ENCODE measurements at places on chromosomes 16 and 17.

GRCh38 chr16:75495076-75495674 is at the start of gene CHST6:
Gene CHST6, minus strand, starts transcription at chr16:75495441. Its CDS starts 15,613 bp downstream, at chr16:75479828.
- no peak for DNase-seq

DNA sequence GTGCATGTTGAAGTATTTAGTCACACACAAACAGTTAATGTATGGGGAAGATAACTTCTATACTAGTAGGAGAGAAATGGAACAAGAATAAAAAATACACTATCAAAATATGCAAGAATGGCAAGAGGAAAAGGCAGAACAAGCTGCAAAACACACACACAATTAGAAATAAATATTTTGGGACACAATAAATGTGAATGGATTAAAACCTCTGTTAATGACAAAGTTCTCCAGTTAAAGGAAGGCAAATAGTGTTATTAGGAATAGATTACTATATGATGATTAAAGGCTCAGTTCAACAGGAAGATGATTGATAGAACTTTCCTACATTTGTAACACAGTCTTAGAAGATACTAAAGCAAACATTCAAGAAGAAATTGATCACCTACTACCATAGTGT is 106.3 kb upstream of the ZNF750 start:
- DNase-seq = no peak

DNA sequence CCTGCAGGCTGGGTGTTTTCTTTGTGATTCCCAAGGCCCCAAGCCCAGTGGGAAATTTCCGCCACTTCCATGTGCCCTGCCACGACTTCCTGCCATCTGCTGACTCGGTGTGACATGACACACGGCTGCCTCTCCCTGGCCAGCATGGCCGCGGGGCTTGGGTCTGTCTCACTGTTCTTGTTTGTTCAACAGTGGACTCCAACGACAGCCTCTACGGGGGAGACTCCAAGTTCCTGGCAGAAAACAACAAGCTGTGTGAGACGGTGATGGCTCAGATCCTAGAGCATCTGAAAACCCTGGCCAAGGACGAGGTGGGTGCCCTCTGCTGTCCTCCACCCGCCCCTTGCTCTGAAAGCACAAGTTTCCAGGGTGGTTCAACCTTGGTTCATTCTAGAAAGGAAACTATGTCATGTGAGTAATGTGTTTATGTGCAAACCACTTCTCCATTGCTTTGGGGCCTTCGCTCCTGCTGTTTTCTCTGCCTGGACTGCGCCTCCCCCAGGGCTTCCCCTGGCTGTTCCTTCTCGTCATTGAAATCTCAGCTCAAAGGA is 26.8 kb downstream of the KNOP1 start:
- DNase-seq = no peak

GRCh38 chr17:81603846-81604610 is 32.9 kb downstream of the NPLOC4 start:
- DNase-seq = no peak

DNA sequence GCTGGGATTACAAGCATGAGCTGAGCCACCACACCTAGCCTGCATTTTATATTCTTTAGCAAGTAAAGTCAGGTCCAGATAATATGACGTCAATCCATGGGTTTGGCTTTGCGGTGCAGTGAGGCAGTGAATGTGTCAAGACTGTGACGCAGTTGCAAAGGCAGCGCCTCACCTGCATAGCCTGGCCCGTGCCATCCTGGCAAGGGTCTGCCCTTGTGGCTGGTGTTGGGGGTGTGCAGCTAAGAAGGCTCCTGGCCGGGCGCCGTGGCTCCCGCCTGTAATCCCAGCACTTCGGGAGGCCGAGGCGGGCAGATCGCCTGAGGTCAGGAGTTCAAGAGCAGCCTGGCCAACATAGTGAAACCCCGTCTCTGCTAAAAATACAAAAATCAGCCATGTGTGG is 7.0 kb downstream of the PDF start:
- DNase-seq = no peak

DNA sequence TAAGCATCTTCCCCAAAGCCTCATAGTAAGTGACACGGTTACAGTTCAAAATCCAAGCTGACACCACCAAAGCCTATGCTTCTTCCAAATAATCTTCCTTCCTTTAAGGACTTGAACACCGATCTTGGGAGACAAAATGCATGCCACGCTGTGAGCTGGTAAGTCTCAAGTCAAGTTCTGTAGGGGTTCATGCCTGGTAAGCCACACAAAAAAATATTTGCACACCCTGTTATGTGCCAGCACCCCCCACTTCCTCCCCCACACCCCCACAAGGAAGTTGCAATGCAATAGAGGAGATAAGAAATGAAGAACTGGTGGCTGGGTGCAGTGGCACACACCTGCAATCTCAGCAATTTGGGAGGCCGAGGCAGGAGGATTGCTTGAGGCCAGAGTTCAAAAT is 5.6 kb downstream of the NOG start:
- no peak for DNase-seq

DNA sequence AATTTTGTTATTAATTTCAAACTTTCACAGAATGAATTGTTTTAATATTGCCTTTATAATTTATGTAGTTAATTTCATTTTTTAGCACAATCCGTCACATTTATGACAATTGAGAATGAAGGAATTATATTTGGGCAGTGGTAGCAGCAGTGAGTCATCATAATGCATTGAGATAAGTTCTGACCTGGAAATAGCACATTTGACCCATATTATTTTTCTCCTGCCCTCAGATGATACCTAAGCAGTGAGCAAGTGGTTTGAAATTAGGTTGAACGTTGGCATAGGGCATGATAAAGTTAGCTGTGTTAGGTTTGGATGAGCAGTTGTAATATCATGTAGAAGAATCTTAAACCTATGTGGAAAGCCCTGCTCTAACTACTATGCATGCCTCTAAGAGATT is 1431.3 kb upstream of the CDH8 start:
- no peak for DNase-seq

GRCh38 chr16:64858076-64858475 is 263.8 kb downstream of the CDH11 start:
- DNase-seq = no peak

GRCh38 chr17:63095879-63096278 is 129.8 kb downstream of the TANC2 start:
- DNase-seq = no peak

- DNase-seq = no peak
Observed at GRCh38 chr17:43614561-43614960, 47.2 kb downstream of the MEOX1 start.

DNA sequence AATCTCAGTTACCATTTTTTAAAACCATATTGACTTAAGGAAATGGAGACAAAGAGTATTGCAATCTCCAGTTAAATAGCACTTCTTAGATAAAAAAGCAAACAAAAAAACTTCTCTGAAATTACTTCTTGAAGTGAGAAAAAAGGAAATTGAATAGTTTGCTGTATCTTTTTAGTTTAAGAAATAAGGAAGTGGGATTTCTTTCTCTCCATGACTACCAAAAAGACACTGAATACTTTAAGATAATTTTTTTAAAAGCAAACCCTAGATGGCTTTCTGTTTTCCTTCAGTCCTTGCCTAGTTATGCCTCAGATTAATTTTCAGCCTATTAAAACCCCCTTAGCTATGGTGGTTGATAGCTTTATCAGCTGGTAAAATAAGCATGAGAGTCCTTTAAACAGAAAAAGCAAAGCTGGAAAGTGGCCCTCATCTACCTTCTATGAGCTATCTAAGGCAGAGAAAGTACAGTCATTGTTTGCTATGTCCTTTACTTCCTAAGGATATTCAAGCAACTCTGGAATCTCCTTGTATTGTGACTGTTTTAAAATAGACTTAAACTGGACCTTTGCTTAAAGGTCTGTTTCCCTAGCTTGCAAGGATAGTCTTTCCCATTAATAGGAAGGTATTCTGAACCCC is 28.6 kb downstream of the TPPP3 start:
- DNase-seq = no peak

GRCh38 chr16:89572073-89572484 is 3.5 kb upstream of the CPNE7 start:
- no peak for DNase-seq

DNA sequence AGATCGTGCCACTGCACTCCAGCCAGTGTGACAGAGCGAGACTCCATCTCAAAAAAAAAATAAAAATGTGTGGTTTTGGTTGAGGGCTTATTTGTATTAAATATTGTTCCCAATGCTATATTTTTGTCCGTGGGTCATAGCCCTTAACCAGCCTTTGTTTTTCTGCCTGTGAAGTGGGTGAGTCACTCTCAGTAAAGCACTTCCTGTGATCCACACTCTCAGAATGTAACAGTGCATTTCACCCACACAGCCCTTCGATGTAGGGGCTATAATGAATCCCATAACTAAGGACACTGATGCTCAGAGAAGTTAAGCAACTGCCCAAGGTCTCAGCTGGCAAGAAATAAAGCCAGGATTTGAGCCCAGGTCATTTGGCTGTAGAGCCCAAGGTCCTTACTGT is 34.7 kb upstream of the POLR3E start:
- no peak for DNase-seq

DNA sequence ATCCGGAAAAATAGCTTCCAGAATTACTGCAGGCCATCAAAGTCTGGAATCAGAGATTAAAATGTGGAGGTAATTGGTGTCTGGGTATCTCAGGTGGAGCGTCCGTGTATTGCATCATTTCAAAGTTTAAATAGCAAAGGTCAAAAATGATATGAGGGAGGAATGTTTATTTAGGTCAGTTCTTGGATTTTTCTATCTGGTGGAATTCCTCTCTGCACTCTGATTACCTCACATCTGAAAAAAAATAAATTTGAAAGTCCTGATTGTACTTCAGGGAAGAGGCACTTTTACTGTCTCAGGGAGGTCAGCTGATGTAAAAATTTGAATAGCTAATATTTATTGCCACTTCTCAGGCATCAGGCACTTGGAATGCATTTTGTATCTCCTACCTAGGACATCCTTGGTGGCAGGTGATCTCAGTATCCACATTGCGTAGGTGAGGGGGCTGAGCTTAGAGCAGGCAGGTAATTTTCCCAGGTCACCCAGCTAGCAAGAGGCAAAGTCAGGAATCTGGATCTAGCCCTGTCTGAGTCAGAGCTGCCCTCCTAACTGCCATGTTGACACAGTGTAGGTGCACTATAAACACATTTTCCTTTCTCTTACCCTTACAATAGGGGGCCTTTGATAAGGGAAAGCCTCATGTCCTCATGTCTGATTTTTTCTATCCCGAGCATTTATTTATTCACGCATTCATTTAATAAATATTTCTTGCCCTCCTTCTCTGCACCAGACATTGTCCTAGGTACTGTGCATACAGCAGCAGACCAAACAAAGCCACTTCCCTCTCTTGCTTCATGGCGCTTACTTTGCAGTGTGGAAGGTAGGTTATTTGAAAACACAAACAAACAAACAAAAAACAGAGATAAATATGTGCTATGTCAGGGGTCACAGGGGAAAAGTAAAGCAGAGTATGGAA is 454.3 kb downstream of the HAPSTR1 start:
- no peak for DNase-seq

- no peak for DNase-seq
Observed at GRCh38 chr16:87053016-87053982, 263.9 kb downstream of the C16orf95 start.

DNA sequence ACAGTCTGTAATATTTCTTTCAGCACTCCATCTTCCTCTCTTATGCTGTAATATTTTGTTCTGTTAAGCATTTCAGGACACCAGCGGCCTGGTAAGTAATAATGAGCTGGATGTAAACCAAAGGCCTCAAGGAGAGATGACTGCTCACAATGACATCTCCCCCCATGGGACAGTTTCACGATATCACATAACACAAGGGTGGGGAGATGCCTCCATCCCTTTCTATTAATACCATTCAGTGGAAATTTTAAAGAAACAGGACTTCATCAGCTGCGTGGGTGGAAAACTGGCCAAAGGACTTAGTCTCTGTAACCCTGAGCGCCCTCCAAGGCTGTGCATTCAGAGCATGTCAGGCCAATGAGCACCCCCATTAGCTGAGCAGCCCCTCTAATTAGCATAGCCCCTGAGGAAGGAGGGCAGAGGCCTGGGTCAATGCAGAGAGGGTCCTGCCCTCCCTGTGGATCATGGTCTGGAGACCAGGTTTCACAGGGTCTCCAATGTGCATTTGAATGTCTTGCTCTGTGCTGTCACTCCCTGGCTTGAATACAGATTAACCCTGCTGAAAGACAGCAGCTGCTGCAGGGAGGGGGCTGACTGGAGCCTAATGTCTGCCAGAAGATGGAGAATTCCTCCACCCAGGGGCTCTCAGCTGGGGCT is 156.4 kb downstream of the HS3ST2 start:
- DNase-seq = no peak

DNA sequence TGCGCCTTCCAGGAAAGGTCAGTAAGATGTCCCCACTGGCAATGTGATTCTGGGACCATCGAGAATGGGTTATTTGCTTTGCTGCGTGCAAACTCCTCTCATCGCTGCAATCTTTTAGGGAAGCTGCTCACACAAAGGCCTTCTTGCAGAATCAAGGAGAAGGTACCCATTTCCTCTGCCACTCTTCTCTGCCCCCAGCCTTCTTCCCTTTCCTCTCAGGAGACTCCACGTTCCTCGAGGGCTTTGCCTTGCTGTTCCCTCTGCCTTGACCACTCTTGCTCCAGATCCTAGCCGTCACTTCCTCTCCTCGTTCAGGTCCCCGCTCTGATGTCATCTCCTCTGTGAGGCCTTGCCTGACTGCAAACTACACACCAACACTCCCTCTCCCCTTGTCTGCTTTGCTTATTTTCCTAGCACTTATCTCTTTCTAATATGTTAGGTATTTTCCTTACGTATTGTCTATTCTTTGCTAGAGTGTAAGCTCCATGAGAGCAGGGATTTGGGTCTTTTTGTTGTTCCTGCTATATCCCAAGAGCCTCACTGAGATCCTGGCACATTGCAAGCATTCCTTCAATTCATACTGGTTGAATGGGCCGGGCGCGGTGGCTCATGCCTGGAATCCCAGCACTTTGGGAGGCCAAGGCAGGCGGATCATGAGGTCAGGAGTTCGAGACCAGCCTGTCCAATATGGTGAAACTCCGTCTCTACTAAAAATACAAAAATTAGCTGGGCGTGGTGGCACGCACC is 5.3 kb upstream of the CRK start:
- DNase-seq = no peak

DNA sequence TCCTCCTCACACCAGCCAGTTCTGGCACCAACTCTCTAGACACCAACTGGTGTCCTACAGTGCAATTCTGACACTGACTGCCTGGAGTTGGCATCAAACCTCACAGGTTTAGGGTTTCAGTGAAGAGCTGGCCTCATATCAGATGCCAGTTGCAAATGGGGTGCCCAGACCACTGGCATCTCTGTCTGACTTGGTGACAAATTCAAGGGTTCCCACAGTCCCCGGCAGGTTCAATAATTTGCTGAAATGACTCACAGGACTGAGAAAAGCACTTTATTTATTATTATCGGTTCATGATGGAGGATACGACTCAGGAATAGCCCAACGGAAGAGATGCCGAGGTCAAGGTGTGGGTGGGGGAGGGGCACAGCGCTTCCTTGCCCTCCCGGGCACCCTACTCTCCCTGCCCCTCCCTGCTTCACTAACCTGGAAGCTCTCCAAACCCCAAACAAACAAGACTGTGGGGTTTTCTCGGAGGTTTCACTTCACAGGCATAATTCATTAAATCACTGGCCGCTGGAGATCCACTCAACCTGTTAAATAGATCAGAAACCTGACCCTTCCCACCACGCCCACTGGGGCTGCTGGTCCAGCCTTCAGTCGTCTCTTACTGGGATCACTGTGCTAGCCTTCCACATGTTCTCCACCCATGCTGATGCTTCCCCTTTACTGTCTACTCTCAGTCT is 1.7 kb upstream of the NLRP1 start:
- no peak for DNase-seq

- no peak for DNase-seq
Observed at GRCh38 chr17:11921296-11921695, 76.0 kb downstream of the ZNF18 start.
